ENCODE measurements at places on chromosomes 2 and 18. TPM values are rescaled to one million over a fixed set of nuclear protein-coding genes. Genes with fewer than 3 reads are reported as not detected.

DNA sequence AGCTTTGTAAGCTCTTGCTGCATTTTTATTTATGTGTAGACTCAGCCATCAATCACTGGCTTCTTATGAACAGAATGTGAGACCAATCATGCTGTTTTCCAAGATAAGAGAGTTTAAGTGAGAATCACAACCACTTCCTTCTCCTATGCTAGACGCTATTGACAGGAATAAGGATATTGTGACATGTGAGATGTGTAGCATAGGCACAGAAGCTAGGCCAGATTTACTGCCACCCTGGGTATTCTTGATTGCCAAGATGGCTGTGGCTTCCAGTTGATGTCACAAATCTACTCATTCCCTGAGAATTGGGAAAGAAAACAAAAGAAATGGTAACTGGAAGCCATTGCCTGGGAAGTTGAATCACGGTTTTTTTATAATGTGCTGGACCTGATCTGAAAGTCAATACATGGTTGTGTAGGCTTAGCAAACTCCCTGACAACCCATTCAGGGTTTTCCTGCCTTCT lies 49.9 kb downstream of the RAB27B start:
- no peak for DNase-seq
- H3K4me1 ChIP-seq: no peaks in the 10 kb centered on the region
- H3K27ac ChIP-seq: no peak overlapping the region
- no peaks in the 10 kb centered on the region for H3K27me3 ChIP-seq
- H3K4me3 ChIP-seq: no peak overlapping the region
- H3K36me3 ChIP-seq: no peaks in the 10 kb centered on the region

GRCh38 chr2:222241128-222241870 lies 57.5 kb downstream of the PAX3 start:
- DNase-seq: no peak
- peaks cover 34% of the 10 kb centered on the region for H3K27me3 ChIP-seq
- H3K36me3 ChIP-seq: no peaks in the 10 kb centered on the region
- no peak overlapping the region for H3K4me3 ChIP-seq

DNA sequence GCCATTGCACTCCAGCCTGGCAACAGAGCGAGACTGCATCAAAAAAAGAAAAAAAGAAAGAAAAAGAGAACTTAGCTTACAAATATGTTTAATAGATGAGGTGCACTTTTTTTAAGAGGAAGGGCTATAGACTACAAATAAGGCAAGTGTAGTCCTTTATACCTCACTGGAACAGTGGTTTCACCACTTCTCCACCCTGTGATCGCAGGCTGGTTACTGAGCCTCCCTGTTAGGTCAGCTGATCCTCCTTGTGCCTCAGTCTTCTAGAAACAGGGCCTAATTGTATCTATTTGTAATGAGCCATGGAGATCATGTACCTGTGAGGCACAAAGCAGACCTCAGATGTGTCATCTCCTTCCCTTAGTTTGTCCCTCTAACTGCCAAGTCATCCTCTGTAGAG lies 4.5 kb downstream of the CXCR2 start:
- no peak for DNase-seq
- no peak overlapping the region for H3K27ac ChIP-seq
- no peaks in the 10 kb centered on the region for H3K36me3 ChIP-seq
- H3K4me3 ChIP-seq: no peak overlapping the region

GRCh38 chr2:159891917-159892730 lies 94.1 kb upstream of the CD302 start:
- no peaks in the 10 kb centered on the region for H3K27me3 ChIP-seq
- peak overlapping the region; percentile 76 for H3K27ac ChIP-seq
- peaks cover 74% of the 10 kb centered on the region for H3K36me3 ChIP-seq

DNA sequence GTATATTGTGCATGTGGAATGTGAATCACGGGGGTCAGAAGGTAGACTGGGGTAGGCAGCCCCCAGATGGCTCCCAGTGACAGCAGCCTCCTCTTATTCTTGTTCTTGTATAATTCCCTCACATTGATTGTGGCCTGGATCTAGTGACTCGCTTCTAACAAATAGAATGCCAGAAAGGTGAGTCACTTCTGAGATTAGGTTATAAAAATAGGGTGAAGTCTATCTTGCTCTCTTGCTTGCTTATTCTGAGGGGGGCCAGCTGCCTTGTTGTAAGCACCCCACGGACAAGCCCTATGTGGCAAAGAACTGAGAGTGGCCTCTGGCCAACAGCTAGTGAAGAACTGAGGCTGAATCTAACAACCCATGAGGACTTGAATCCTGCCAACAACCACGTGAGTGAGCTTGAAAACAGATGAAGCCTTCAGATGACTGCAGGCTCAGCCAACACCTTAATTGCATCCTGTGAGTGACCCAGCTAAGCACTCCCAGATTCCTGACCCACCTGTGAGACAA lies 15.6 kb upstream of the RMND5A start:
- no peak for DNase-seq
- H3K36me3 ChIP-seq: no peaks in the 10 kb centered on the region
- no peaks in the 10 kb centered on the region for H3K4me1 ChIP-seq
- no peaks in the 10 kb centered on the region for H3K27me3 ChIP-seq
- H3K27ac ChIP-seq: no peak overlapping the region

SP140 gene
- total RNA-seq: 330 TPM

TXNDC2 gene
- total RNA-seq: 0.13 TPM

GRCh38 chr2:137380610-137381009 lies 583.7 kb upstream of the HNMT start:
- no peak for DNase-seq
- H3K4me3 ChIP-seq: no peak overlapping the region
- no peaks in the 10 kb centered on the region for H3K4me1 ChIP-seq
- H3K27ac ChIP-seq: no peak overlapping the region
- no peaks in the 10 kb centered on the region for H3K27me3 ChIP-seq

DNA sequence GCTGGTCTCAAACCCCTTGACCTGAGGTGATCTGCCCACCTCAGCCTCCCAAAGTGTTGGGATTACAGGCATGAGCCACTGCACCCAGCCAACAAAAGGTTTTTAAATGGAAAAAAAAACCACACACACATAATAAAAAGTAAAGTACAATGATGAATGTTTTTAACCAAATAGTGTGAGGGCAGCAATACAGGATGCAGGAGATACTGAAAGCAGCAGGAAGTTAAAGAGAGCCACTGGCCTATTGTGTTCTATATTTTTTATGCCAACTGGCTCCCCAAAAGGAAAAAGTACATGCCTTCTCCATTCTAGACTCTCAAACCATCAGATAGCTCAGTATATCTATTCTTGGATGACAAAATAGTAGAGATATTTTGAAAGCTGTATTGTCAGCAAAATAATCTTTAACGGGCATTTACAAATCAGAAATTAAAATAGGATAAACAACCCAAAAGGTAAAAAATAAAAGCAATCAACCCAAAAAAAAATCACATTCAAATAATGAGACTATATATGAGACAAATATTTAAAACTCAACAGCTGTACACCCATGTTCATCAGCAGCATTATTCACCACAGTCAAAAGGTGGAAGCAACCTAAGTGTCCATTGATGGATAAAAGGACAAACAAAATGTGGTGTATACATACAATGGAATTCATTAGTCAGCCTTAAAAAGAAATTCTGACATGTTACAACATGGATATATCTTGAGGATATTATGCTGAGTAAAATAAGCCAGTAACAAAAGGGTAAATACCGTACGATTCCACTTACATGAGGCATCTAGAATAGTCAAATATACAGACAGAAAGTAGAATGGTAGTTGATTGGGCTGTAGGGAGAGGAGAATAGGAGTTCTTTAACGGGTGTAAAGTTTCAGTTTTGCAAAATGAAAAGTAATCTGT lies 26.2 kb downstream of the GPATCH11 start:
- no peaks in the 10 kb centered on the region for H3K4me1 ChIP-seq
- no peak for DNase-seq
- H3K4me3 ChIP-seq: no peak overlapping the region
- H3K27me3 ChIP-seq: no peaks in the 10 kb centered on the region
- no peak overlapping the region for H3K27ac ChIP-seq
- peaks cover 69% of the 10 kb centered on the region for H3K36me3 ChIP-seq

GRCh38 chr2:112055730-112056625 lies 909 bp downstream of the TMEM87B start:
- peak overlapping the region; percentile 94 for H3K27ac ChIP-seq
- H3K4me1 ChIP-seq: peaks cover 39% of the 10 kb centered on the region
- peak overlapping the region; percentile 96 for H3K4me3 ChIP-seq
- no peak for DNase-seq
- H3K36me3 ChIP-seq: peaks cover 25% of the 10 kb centered on the region

DNA sequence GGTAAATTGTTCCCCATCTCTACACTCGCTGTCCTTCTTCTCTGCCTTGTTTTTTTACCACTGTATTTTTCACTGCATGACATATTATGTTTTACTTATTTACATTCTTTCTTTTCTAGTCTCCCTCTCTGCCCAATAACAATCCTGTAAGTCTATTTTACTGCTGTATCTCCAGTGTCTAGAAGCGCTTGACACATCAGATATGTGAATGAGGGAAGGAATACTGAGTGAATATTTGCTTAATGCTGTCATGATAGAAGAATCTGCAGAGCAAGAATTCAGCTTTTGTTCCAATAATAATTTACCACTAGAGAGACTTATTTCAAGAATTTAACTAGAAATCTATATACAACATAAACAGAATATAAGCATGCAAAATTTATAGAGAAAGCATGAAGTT lies 99.5 kb downstream of the GALNT13 start:
- no peaks in the 10 kb centered on the region for H3K4me1 ChIP-seq
- no peak for DNase-seq
- H3K4me3 ChIP-seq: no peak overlapping the region
- no peaks in the 10 kb centered on the region for H3K27me3 ChIP-seq
- no peaks in the 10 kb centered on the region for H3K36me3 ChIP-seq

GRCh38 chr18:75208155-75208835 lies 644 bp downstream of the PTGR3 start:
- peak overlapping the region; percentile 59 for H3K27ac ChIP-seq
- peaks cover 6% of the 10 kb centered on the region for H3K27me3 ChIP-seq
- peaks cover 13% of the 10 kb centered on the region for H3K36me3 ChIP-seq
- H3K4me1 ChIP-seq: peaks cover 57% of the 10 kb centered on the region

GRCh38 chr18:62340996-62341395 lies 15.9 kb downstream of the TNFRSF11A start:
- H3K27ac ChIP-seq: no peak overlapping the region
- no peak overlapping the region for H3K4me3 ChIP-seq
- H3K27me3 ChIP-seq: peaks cover 19% of the 10 kb centered on the region
- no peaks in the 10 kb centered on the region for H3K36me3 ChIP-seq

- no peaks in the 10 kb centered on the region for H3K27me3 ChIP-seq
- no peaks in the 10 kb centered on the region for H3K36me3 ChIP-seq
Measured at GRCh38 chr18:28574175-28574574, 397.2 kb upstream of the CDH2 start.

GRCh38 chr2:203789618-203790017 lies 78.0 kb upstream of the CTLA4 start:
- DNase-seq: no peak
- no peak overlapping the region for H3K4me3 ChIP-seq
- H3K36me3 ChIP-seq: no peaks in the 10 kb centered on the region
- H3K27ac ChIP-seq: no peak overlapping the region

PTPN2 gene
- 66.4 TPM for total RNA-seq

DNA sequence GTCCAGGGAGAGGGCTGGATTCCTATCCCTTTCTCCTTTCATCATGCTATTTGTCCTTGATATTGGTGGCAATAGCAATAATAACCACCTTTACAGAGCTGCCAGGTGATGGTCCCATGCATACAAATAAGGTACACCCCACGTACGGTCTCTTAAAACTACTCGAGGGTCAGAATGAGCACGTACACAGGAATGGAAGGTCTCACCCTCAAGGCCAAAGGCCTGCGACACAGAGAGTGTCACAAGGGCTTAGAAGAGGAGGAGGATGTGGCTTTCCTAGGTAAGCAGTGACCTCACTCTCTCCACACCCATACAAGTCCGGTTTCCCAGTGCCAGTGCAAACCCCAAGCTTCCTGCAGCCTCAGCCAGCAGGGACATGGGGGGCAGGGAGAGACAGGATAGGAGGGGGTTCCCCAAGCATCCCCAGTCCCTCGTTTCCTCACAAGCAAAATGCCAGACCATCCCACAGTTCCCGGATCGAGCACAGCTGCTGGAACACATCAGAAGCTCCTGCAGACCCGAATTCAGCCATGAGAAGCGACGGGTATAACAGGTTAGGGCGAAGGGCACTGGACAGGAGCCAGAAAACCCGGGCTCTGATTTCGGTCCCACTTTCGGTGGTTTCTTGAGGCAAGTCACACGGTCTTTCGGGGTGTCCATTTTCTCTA lies 49.2 kb downstream of the PLB1 start:
- H3K27ac ChIP-seq: no peak overlapping the region
- peaks cover 3% of the 10 kb centered on the region for H3K27me3 ChIP-seq
- H3K4me3 ChIP-seq: no peak overlapping the region

DNA sequence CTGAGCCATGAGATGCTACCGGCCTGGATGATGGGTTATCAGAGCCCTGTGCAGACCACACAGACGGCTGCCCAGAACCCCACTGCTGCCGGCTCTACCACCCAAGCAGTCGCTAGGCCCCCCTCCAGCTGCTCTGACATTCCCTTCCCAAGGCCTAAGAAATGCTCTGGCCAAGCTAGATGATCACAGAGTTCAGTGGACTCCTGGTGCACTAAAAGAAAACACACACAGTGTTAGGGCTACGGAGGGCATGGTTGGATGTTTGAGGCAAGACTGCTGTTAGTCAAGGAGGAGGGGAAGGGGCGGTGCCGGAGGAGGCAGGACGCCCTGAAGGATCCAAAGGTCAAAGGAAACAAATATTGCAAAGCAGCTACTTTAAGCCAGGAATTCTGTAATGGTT lies 174.5 kb downstream of the MYCN start:
- H3K4me1 ChIP-seq: no peaks in the 10 kb centered on the region
- H3K27ac ChIP-seq: no peak overlapping the region
- no peak for DNase-seq
- H3K36me3 ChIP-seq: no peaks in the 10 kb centered on the region
- H3K4me3 ChIP-seq: no peak overlapping the region

CCDC85A gene
- total RNA-seq: not detected

DNA sequence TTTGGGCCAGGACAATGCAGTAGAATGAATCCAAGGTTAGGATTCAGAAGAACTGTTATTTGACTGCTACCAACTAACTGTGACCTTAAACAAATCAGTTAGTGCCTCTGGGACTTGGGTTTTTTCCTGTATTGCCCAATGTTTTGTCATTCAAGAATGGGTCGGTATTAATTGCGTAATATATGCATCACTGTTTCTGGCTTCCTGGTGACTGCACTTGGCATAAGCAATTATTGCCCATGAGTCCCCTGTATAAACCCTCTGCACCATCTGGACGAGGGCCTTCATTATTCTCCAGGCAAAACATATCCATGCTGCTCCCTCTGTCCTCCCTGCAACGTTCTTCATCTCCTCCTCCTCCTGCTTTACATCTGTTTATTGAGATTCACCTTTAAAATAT lies 255.8 kb upstream of the LRRTM1 start:
- no peak overlapping the region for H3K27ac ChIP-seq
- no peaks in the 10 kb centered on the region for H3K36me3 ChIP-seq
- H3K4me1 ChIP-seq: no peaks in the 10 kb centered on the region
- DNase-seq: no peak

GRCh38 chr2:191014653-191015020 lies 666 bp upstream of the STAT1 start:
- H3K36me3 ChIP-seq: peaks cover 11% of the 10 kb centered on the region
- no peak for DNase-seq
- peaks cover 28% of the 10 kb centered on the region for H3K4me1 ChIP-seq
- H3K4me3 ChIP-seq: no peak overlapping the region
- no peaks in the 10 kb centered on the region for H3K27me3 ChIP-seq
- H3K27ac ChIP-seq: no peak overlapping the region

- H3K4me1 ChIP-seq: peaks cover 12% of the 10 kb centered on the region
- H3K4me3 ChIP-seq: no peak overlapping the region
- peaks cover 1% of the 10 kb centered on the region for H3K27me3 ChIP-seq
- H3K36me3 ChIP-seq: no peaks in the 10 kb centered on the region
Measured at GRCh38 chr18:58502628-58503027, 126.3 kb downstream of the ALPK2 start.

- DNase-seq: no peak
- H3K27ac ChIP-seq: no peak overlapping the region
- H3K4me3 ChIP-seq: no peak overlapping the region
- peaks cover 21% of the 10 kb centered on the region for H3K27me3 ChIP-seq
- H3K36me3 ChIP-seq: no peaks in the 10 kb centered on the region
Measured at GRCh38 chr2:208086029-208086428, 38.3 kb downstream of the CRYGD start.

All from activated B cell treated with CpG ODN at 0.5 μM for 24 hours (primary cell).